ENCODE measurements at places on chromosomes 4 and X. TPM values are rescaled to one million over a fixed set of nuclear protein-coding genes. Genes with fewer than 3 reads are reported as not detected.

The KLHL13 gene
- total RNA-seq, result 2.2 TPM

The SPANXA2 gene
- not detected for total RNA-seq

The BCAP31 gene
- total RNA-seq, result 103 TPM

The SSX2 gene
- not detected for total RNA-seq

The LANCL3 gene
- total RNA-seq, result 0.30 TPM

The MID1 gene
- 0.70 TPM for total RNA-seq

The CDX4 gene
- not detected for total RNA-seq

The FAM53A gene
- total RNA-seq, result 1.3 TPM

The METTL14 gene
- total RNA-seq, result 44.5 TPM

The HHIP gene
- not detected for total RNA-seq

The NLRP2B gene
- total RNA-seq, result not detected

The FGFBP1 gene
- total RNA-seq, result not detected

The BCOR gene
- total RNA-seq, result 36.0 TPM

GRCh38 chrX:76279007-76279406 lies 106.1 kb downstream of the PBDC1 start:
- peak; percentile 2 for DNase-seq

DNA sequence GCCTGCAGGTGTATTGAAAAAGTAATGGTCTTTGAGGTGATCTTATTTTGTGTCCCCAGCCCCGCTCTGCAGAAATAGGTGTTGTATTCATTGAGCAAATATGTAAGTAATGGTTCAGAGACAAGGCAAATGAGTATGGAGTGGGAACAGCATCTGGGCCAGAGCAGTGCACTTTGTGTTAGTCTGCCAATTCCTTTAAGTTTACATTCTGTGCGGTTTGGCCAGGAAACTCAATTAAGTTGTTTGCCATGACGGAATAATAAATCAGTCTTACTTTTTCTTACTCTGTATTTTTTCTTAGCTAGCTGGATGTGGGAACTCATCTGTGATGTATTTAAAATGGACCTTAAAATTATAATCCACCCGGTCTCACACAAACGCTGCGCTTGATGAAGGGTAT lies 12.6 kb downstream of the DCLK2 start:
- no peak for DNase-seq

- no peak for DNase-seq
These were observed 91.5 kb upstream of the PDLIM3 start for GRCh38 chr4:185626798-185627197.

DNA sequence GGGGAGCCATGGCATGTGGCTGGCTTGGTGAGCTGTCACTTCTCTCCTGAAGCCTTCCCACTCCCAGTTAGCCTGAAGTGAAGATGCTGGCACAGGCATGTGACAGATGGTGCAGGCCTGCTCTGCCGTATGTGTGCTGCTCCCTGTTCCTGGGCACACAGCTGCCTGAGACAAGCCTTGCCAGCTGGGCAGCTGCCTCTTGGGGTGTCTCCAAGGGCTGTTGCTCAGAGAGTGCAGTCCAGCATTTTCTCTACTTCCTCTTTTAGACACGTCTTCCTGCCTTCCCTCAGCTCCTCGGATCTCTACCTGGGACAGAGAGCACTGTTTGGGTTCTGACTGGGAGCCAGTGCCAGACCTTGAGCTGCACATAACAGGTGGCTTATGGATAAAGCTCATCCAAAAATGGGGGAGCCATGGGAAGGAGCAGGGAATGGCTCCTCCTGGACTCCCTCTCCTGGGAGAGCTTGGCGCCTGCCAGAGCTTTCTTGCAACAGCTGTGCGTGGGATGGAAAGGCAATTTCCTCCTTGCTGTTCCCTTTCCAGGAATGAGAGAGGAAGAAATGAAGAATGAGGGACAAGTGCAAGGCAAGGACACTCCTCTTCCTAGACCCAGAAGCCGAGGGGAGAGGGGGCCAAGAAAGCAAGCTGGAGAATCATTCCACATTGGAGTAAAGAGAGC lies 132.9 kb downstream of the MSL3 start:
- DNase-seq, result no peak

GRCh38 chrX:49921109-49921508 lies 1.3 kb upstream of the CLCN5 start:
- no peak for DNase-seq

DNA sequence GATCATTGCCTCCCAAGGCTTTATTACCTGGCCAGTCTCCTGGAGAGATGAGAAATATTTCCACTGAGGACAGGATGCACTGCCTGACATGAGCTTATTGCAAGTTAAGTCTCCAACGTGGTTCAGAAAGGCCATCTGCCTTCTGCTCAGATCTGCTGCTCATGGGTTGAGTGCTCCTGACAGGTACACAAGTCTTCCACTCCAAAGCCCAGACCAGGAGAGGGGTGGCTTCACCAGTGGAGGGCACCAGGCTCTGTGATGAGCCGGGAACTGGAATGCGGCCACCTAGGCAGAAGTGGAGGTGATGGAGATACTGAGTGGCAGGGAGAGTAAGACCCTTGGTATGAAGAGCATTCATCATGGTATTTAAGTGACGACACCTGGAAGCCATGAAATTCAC lies 79.5 kb upstream of the IRF2 start:
- no peak for DNase-seq

DNA sequence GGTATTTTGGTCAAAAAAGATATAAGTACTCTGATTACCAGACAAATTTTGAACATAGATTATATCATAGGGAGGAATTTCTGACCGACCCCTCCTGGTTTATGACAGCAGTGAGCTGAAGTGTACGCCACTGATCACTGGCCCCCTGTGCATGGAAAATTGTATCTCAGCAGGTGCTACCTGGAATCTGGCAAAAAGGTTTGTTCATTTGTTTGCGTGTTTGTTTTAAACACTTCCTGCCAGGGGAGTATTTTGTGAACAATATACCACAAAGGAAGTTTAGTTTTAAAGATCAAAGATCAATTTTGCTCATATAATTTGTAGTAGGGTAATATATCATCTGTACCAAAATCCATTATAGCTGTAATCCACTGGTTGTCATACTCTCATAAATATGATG lies 219.7 kb upstream of the TENM3 start:
- DNase-seq, result no peak

DNA sequence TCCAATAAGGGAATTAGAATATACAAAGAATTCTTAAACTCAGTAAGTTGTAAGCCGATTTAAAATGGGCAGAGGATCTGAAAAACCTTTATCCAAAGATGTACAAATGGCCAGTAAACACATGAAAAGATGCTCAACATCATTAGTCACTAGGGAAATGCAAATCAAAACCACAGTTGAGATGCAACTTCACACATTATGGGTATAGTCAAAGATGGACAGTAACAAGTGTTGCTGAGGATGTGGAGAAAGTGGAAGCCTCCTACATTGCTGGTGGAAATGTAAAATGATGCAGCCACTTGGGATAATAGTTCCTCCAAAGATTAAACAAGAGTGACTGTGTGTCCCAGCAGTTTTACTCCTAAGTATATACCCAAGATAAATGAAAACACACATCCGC lies 32.6 kb downstream of the RS1 start:
- DNase-seq, result no peak

GRCh38 chrX:1483843-1484637 lies 31.3 kb upstream of the ASMTL start:
- no peak for DNase-seq

DNA sequence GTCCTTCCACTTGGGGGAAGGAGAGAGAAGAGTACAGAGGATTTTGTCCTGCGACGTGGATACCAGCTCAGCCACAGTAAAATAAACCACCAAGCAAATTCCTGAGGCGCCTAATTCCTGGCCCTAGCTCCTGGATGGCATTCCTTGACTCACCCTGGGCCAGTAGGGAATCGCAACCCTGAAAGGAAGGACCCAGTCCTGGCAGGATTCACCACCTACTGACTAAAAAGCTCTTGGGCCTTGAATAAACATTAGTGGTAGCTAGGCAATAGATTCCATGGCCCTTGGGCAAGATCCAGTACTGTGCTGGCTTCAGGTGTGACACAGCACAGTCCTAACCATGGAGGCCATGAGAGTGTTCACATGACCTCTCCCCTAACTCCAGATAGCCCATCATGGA lies 45.6 kb downstream of the GABRA3 start:
- DNase-seq, result no peak

- no peak for DNase-seq
These were observed 17.8 kb downstream of the LAS1L start for GRCh38 chrX:65516756-65517155.

DNA sequence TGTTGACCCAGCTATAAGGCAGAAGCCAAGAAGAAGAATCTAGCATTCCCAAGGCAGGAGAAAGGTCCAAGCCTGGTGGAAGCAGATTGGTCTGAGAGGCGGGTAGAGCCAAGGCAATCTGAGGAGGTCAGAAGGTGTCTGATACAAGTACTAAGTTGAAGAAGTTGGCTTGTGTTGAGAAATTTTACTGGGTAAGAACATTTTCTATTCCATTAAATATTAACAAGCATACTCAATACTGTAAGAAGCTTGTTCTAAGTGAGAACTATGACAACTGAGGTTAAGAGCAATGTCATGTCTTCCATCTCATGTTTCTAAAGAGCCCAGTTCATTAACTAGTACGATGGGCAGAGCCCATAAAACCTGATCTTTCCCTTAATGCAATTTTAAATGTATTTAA lies 75.0 kb downstream of the FAM13A start:
- no peak for DNase-seq

DNA sequence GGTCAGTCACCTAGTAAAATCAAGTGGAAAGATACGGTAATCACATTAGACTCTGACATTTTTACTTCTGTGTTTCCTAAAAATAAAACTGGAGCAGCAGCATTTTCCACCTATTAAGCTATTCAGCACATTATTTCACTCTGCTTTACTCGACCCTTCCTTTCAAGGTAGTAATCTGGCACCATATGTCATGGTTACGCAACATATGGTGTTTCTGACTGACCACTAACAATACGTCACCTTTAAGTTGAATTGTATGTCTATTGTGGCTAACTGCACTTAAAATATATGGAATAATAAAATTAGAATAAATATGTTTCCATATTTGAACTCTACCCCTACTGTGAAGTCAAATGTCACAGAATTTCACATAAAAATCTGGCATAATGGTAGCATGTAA lies 168.8 kb downstream of the CDS1 start:
- DNase-seq, result no peak

DNA sequence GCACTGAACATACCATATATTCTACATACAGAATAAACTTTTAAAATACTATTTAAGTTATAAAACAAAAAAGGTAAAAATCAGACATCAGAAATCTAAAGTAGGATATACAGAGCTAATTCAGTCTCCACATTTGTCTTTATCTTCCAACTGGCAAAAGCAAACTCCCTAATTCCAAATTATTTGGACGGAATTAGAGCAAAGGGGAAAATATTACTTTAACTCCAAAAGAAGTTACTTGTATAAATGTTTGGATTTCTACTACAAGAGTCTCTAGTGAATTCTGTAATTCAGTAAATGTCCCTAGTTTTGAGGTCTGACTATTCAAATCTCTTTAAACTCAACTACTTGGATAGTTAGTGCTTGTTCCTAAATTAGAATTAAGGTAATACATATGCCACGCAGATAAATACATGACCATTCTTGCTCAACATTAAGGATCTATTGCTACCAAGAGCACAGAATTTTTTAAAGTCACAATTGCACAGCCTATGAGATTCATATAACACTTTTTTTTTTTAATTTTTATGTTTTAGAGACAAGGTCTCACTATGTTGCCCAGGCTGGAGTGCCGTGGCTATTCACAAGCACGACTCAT lies 7.3 kb downstream of the ZNF280C start:
- no peak for DNase-seq

DNA sequence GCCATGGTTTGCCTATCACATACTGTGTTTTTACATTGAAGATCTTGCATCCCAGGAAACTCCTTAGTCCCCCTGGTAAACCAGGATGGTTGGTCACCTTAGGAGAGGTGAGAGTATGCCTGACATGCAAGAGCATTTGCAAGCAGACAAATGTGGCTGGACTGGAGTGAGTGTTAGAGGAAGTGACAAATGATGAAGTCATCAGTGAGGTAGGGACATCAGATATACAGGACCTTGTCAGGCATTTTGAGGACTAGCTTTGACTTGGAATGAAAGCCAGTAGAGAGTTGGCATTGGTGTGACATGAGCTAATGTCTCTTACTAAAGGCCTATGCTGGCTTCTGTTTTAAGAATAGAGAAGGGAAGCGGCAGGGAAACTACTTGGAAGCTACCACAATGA lies 124.9 kb downstream of the FRMPD4 start:
- no peak for DNase-seq

- DNase-seq, result no peak
These were observed 72.6 kb downstream of the PITX2 start for GRCh38 chr4:110550260-110550659.

- DNase-seq, result no peak
These were observed 1084.9 kb downstream of the ADGRL3 start for GRCh38 chr4:62285026-62285425.

- DNase-seq, result no peak
These were observed 413.6 kb downstream of the TRIML1 start for GRCh38 chr4:188552741-188553275.

DNA sequence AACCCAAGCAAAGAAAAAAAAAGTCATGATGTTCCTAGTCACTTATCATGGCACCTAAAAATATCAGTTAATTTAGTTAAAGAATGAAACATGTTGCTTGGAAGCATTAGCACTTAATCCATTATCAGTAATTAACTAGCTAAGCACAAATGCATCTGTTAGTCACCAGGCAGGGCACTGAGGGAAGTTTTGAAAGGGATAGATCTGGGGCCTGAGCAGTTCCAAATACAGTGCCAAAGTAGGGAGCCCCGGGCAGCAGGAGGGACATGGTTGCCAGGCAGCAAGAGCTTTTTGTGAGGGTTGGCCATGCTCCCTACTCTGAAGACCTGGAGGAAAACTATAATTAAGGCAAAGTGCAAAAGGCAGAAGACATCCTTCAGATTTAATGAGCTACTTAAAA lies 62.0 kb downstream of the PHKA1 start:
- DNase-seq, result no peak

- DNase-seq, result peak; percentile 81
These were observed at the start of gene CNKSR2 for GRCh38 chrX:21374163-21374993. TSS of gene CNKSR2 (plus strand) at chrX:21374418. CDS start at chrX:21374898, 480 bp downstream.

DNA sequence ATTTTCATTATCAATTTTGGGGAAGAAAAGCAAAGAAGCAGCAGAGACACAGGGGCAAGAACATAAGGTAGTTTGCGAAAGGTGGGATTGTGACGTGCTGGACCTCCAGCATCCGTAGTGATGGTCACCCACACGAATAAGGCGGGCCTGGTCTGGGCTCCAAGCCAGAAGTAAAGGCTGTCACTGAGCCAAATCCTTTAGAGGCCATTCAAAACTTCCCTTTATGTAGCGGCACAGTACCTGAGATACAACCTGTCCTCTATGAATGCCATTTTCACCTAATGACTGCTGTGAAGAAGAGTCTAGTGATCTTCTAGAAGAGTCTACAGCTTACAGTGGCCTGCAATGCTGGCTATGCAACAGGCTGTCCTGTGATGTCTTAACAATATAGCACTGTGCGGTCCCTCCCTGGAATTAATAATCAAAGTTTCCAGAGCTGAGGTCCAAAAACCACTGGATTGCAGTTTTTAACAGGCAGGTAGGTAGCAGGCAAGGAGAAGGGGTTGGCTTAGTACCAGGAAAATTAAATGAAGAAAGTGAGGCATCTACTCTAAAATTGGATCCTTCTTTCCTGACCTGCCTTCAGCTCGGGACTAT lies 56.2 kb downstream of the TRIML1 start:
- DNase-seq, result no peak

Measured in activated naive CD8-positive, alpha-beta T cell treated with anti-CD3 and anti-CD28 coated beads for 36 hours (primary cell).